ENCODE measurements at places on chromosomes 12 and 14.
A peak's percentile ranks its signal among the peaks of the same experiment; 100 is the strongest.

GRCh38 chr14:90660865-90661570 lies 155.2 kb downstream of the TTC7B start:
- no peak for DNase-seq

DNA sequence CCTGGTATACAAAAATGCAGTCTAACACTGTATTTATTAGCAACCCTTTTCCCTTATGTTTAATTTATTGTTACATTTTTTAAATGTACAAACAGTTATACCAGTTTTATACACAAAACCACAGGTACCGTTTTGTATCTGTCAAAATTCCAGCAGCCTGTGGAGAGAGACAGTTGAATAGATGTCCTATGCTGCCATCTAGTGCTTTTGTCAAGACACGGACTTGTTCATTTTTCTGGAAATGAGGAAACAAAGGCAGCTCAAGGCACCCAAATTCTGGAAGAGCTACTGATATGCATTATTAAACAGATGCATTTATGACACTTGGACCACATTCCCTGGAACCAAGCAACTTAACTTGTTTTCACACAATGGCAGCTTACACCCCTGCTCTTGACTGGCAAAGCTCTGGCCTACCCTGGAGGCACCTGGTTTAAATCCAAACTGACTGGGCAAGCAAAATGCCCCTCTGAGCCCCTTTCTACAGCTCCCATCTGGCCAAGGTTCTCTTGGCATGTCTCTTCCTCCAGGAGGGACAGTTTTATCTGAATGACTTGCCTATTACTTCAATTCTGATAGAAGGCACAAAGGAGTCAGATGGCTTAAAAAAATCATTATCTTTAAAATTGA lies 286.9 kb upstream of the PRKD1 start:
- peak; percentile 57 for DNase-seq

GRCh38 chr14:40847480-40847879 lies 759.2 kb upstream of the LRFN5 start:
- DNase-seq = no peak

GRCh38 chr14:105045710-105046326 lies 19.4 kb downstream of the GPR132 start:
- DNase-seq = no peak

- DNase-seq = no peak
Measured at GRCh38 chr12:45730084-45730347, 510 bp downstream of the ARID2 start.

DNA sequence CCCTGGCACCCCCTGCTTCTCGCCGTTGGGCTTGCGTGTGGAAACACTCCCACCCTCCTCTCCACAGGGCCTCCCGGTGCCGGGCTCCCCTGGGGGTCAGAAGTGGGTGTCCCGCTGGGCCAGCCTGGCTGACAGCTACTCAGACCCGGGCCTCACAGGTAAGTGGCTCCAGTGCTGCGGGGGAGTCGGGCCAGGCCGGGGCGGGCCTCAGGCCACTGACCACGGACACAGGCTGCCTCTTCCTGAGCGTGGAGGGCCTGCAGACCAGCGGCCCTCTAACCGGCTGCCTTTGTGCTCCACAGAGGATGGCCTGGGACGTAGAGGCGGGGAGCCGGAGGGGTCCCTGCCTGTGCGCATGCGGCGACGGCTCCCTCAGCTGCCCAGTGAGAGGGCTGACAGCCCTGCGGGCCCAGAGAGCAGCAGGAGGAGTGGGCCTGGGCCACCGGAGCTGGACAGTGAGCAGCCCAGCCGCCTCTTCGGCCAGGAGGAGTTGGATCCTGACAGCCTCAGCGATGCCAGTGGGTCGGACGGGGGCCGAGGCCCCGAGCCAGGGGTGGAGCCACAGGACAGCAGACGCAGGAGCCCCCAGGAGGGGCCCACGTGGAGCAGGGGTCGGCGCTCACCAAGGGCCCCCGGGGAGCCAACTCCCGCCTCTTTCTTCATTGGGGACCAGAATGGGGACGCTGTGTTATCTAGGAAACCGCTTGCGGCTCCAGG lies 21.1 kb downstream of the CEP170B start:
- DNase-seq = no peak

DNA sequence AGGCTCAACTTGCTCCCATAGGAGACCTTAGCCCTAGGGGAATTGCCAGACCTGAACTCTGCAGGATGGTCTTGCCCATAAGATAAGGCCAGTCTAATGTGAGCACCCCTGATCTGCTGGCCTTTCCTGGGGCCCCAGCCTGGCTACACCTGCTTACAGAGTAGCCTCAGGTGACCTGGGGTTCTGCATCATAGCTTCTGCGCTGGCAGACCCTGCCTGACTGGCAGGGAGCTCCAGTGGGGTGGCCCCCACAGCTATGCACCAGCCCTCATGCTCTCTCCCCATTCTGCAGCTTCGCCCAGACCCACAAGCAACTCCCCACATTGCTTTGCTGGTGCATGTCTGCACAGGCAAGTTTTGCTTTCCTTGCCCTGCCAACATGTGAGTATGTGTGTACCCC lies 371.3 kb upstream of the CLEC14A start:
- no peak for DNase-seq

DNA sequence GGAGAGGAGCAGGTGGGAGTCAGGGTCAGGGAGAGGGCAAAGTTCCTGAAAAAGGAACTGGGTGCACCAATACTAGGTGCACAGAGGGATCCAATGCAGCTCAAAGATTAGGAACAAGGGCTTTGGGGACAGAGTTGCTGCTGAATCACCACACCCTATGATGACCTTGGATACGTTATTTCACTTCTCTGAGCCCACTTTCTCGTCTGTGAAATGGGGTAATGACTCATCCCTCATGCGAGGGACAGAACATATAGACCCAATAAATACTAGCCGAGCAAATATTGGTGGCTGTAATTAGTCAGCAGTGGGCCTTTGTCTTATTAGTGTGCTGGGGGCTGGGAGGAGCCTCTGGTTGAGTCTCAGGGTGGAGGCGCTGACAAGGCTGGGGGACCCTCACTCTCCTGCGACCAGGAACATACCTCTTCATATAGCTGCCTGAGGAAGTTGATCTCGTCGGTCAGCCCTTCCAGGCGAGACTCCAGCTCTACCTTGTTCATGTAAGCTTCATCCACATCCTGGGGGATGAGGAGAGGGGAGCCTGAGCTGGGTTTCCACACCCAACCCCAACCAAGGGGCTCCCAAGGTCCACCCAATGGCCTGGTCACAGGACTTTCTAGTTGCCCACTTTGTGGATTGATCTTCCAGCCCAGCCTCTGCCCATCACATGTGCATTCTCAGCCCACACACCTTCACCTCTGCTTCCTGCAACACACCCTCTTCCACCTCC lies 4.5 kb downstream of the KRT8 start:
- DNase-seq = no peak

- DNase-seq = no peak
Measured at GRCh38 chr12:80193865-80194264, 94.5 kb downstream of the OTOGL start.

- DNase-seq = no peak
Measured at GRCh38 chr14:65011538-65011937, 24.8 kb downstream of the FNTB start.

- DNase-seq = no peak
Measured at GRCh38 chr12:43858096-43858495, 22.2 kb downstream of the TMEM117 start.

Data from smooth muscle cell of the brain vasculature (primary cell).